Left hindlimb (tissue), 1 donor: ENCODE measurements at places on chromosomes 6 and 20.

GRCh38 chr6:162750776-162751175 is 23.0 kb downstream of the PACRG start:
- no peak for DNase-seq

- no peak for DNase-seq
Observed at GRCh38 chr6:22519237-22519636, 50.1 kb upstream of the HDGFL1 start.

DNA sequence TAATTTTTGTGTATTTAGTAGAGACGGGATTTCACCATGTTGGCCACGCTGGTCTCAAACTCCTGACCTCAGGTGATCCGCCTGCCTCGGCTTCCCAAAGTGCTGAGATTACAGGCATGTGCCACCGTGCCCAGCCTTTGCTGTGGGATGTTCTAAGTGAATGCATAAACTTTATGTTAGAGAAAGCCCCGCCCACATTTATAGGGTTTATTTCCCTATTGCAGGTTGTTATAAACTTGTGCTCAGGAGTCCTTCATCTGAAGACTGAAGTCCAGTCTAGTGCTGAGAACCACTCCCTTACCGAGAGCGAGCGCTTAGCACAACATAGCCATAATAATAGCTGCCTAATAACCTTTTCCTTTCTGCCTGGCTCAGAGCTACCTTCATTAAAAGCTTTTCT is 75.4 kb upstream of the ZNF217 start:
- DNase-seq, result no peak

- no peak for DNase-seq
Observed at GRCh38 chr20:1185790-1186334, 1.1 kb upstream of the TMEM74B start.

DNA sequence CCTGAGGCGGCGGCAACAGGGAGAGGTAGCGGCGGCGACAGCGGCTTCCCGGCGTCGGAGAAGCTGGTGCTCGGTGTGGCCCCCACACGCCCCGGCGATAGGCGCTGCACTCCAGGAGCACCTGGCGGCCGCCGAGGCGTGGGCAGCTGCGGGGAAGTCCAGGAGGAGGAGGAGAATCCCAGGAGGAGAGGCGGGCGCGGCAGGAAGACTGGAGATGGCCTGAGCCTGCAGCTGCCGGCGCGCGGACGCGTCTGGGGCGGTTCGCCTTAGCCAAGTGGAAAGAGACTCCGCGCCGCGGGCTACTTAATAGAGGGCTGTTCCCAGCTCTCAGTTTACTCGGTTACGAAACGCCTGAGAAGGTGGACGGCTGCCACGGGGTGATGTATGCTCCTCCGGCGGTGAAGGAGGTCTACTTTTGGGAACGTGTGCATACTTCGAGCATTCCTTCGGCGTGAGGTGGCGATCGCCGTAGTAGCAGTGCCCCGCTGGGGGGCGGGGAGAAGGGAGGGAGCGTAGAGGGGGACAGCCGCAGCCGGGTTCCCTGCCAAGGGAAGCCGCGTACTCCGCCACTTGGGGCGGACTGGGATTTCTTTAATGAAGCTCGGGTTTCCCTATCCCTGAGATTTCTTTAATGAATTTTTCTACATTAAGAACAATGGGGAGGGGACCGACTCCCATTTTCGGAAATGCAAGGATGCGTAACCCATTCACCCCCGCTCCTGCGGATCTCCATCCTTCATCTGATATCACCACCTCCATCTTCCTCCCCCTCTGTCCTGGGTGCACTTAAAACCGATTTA is at the start of gene COL12A1:
TSS of gene COL12A1 (minus strand) at position 278 of the 800 bp plus-strand sequence. CDS start 3,261 bp downstream, outside the sequence.
- DNase-seq, result peak; percentile 97
